NCI-H524 treated with DMSO at 0.1 percent for 48 hours (cell line): ENCODE measurements at places on chromosomes 5 and 9.

DNA sequence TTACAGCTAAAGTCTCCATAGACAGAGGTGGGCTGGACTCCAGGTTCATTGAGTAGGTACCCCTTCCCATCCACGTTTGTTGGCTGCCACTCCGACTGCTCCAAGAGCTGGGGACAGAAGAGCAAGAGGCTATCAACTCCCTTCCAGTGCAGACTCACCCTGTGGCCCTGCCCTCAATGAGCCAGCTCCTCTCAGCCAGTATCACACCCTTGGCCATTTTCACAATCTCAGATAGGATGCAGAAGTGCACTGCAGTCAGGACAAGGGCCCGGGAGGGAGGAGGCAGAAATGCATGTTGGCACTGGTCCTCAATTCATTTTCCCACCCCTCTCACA, 6.2 kb downstream of the IRF1 start:
- DNase-seq: no peak

DNA sequence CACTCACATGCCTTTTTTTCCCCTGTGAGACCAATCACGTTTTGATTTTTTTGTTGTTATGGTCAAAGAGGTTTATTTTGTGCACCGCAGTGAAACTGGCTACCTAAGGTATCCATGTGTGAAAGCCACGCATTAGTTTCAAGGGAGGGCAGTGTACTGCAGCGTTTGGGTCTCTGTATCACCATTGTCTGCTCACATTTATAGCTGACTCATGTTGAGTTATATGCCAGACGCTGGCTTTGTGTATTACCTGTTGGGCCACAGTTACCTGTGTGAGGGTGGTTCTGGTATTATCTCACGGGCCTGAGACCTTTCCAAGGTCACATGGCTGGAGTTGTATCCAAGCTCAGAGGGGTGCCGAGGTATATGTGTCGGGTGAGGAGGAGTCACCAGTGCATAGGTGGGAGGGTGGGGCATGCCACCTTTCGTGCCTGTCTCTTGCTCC, 75.8 kb downstream of the ARHGAP26 start:
- no peak for DNase-seq

GRCh38 chr9:127974769-127975261, 6.0 kb downstream of the EEIG1 start:
- DNase-seq: no peak

DNA sequence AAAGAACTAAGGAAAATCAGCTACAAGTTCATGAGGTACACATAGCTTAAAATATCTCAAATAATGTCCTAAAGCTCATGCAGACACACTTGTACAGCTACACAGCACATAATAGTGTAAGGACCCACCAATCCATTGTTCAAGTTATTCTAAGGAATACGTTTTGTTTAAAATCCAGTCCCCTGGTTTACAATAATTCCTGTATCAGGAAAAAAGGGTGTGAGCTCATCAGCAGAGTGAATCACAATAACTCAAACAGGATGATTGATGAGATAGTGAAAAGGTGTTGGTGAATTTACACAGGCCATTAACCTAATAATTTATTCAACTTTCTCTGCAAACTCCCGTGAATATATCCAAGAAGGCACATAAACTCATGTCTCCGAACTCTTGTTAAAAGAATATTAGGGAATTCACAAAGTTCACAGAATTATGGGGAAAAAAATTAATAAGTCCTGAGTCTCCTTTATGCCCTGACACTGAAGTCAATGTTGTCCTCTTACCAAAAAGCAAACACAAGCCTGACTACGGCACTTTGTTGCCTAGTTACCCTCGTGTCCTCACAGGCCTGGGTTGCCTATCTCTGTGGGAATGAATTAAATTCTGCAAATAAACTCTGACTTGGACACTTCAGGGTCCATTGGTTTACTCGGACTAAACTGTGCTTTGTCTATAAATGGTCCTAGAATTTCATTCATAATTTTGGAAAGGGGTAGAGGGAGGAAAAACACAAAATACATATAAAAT, 142.8 kb upstream of the PDE4D start:
- DNase-seq: no peak

DNA sequence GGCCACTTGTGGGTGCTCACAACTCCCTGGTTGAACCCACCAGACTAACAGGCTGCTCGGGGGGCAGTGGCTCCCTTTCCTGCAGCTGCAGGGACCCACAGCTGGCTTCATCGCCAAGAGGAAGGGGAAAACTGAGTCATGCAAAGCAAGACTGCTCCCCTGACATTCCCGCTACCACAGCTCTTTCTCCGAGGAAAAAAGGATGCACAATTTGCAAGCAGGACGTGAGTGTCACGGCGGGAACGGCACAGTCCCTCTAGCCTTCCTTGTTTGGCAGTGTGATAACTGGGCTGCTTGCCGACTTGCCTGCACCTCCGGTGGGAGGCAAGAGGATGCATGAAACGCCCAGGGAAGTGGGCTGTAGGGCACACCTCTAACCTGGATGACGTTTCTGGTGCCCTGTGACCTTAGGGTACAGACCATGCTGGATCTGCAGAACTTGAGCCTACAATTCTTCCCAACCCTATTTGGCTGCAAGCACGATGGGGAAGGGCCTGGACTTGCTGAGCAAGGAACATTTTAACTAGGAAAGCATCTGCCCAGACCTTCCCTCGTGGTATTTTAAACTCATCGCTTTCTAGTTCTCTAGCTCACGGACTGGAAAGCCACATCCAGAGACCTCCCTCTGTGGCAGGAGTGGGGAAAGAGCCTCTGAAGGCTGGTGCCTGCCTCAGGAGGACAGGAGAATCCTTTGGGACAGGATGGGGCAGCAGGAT, 7.8 kb downstream of the SH3PXD2B start:
- DNase-seq: no peak

- no peak for DNase-seq
Measured at GRCh38 chr5:111197523-111197922, 26.7 kb upstream of the CAMK4 start.

GRCh38 chr5:145983446-145983845, 47.1 kb downstream of the SH3RF2 start:
- DNase-seq: no peak

- no peak for DNase-seq
Measured at GRCh38 chr5:113735751-113736150, 222.3 kb downstream of the YTHDC2 start.

- no peak for DNase-seq
Measured at GRCh38 chr5:9878206-9878605, 248.1 kb upstream of the TAS2R1 start.

GRCh38 chr9:125805057-125805456, 57.9 kb downstream of the PBX3 start:
- DNase-seq: no peak

DNA sequence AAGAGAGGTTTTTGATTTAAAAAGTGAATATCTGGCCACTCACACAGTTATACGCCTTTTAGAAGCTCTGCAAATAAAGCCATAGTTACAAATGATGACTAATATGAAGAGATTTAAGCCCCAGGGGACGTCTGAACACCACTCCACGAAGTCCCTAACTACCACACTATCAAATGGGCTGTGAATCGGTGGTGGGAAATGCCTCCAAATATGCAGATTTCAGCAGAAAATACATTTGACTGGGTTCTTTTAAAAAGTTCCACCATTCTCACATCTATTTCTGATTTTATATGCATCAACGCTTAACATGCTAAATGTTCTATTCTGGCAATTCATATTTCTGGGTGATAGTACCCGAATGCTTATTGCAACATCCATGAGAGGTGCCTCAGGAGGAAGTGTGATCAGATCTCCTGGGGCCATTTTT, 22.5 kb downstream of the TICAM2 start:
- DNase-seq: no peak

DNA sequence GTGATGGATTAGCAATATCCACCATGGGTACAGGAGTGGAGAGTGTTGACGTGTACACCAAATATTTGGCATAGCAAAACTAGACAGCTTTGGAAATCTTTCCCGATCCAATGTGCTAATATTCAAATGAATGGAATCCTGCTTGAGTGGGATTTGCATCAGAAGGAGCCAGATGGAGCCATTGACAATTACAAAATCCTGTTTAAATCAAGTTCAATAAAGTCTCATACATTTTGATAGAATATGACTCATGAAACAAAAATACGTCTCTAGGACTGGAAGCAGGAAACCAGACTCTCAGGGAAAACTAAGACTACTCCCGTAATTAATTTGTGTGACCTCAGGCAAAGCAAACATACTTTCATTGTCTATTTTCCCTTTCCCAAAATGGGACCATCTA, 13.0 kb downstream of the TNC start:
- DNase-seq: peak; percentile 72
